ENCODE measurements at places on chromosomes 7 and 10.

DNA sequence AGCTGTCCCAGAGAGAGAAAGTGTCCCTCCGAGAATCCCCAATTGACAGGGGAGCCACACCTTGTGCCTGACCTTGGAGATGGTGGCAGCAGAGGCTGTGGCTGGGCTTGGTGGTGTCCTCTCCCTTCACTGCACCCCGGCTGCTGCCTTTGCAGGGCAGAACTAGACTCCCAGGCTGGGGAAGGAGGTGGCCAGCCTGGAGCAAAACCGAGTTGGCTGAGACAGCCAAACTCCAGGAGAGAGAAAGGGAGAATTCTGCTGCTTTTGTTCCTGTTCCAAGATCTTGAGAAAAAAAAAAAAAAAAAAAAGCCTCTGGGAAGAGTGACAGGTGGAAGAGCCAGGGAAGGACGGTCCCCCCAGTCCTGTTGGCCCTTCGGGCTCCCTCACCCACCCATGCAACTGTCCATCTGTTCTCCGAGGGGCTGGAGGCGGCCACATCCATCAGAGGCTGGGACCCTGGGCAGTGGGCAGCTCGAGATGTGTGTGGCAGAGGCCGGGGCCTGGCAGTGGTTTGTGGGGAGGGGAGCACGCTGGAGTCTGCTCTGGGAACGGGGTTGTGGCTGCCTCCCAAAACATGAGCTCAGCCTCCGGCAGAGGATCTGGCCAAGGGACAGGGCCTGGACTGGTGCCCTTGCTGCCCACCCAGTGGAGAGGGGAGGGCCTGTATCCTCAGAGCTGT is 35.5 kb downstream of the CLIP2 start:
- no peak for DNase-seq

DNA sequence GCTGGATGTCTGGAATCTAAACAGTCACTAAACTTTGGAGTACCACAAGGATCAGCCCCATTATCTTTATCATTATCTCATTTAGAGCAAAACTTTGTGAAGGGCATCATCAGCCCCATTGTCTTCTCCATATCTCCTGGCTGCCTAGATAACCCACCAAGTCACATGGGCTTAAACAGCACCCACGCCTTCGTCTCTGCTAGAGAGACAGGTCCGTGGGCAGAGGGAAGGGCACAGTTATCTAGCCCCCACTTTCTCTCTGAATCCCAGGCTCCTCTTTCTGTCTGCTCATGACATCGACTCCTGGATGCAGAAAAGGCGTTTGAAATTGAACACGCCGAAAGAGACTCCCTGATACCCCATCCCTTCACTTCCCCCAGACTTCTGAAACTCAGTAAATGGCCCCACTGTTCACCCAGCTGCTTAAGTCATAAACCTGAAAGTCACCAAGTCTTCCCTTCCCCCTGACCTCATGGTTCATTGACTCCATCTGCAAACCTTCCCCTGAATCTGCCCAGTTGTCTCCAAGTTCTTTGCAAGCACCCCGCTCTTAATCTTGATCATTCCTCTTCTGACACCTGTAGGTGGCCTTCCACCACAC is 20.9 kb upstream of the PARD3 start:
- no peak for DNase-seq

GRCh38 chr10:29424017-29424416 is 135.1 kb downstream of the LYZL1 start:
- DNase-seq, result no peak

- no peak for DNase-seq
Observed at GRCh38 chr10:6195376-6195775, 7.4 kb upstream of the PFKFB3 start.

- no peak for DNase-seq
Observed at GRCh38 chr10:968546-969199, 19.6 kb upstream of the GTPBP4 start.

- DNase-seq, result no peak
Observed at GRCh38 chr10:122115874-122116273, 126.9 kb downstream of the TACC2 start.

DNA sequence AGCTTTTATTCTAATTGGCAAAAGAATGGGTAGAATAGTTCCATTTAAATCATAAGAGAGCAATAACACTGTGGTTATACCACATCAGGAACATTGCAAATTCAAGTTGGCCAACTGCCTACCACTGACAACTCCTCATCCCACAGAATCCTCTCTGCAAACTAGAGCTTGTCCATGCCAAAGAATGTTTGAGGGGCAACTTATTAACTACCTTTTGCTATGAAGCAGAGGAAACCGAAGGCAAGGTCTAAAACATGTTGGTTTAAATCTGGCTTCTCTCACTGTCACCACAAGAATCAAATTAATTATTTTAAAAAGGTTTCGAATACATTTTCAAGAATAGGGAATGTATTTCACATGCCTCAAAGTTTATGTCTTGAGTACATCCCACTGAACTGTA is 36.0 kb downstream of the RHOBTB1 start:
- DNase-seq, result no peak

DNA sequence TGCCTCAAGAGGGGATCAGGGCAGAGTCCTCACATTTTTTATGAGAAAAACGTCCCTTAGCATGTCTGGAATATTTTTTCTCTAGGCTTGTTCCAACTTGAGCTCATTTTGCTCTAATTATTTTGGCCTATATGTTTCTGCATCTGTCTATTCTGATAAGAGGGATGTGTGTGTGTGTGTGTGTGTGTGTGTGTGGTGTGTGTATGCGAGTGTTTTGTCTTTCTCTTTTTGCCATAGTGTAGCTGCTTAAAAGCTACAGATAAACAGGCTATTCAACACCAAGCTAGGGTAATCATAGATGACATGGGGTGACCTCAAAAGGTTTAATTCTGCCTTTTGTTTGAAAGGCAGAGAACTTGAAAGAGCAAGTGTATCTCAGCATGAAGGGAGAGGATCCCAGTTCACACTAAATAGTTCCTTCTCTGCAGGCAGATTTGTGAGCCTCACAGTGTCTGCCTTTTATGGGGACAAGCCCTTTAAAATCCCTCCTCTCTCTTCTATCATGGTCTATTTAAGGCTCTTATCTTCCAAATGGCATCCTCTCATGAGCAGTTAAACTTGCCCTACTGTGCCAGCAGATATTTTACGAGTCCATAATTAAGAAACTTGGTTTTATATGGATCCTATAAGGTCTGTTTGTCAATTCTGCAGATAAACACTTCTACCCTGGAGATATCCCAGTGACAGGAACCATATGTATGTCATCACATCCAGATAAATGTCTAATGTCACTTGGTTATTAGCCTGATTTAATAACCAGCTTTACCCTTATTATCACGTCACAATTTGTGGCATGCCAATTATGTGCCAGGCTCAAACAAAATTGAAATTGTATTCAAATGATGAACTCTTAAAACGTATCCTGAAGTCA is 202.9 kb upstream of the MTPN start:
- DNase-seq, result no peak

DNA sequence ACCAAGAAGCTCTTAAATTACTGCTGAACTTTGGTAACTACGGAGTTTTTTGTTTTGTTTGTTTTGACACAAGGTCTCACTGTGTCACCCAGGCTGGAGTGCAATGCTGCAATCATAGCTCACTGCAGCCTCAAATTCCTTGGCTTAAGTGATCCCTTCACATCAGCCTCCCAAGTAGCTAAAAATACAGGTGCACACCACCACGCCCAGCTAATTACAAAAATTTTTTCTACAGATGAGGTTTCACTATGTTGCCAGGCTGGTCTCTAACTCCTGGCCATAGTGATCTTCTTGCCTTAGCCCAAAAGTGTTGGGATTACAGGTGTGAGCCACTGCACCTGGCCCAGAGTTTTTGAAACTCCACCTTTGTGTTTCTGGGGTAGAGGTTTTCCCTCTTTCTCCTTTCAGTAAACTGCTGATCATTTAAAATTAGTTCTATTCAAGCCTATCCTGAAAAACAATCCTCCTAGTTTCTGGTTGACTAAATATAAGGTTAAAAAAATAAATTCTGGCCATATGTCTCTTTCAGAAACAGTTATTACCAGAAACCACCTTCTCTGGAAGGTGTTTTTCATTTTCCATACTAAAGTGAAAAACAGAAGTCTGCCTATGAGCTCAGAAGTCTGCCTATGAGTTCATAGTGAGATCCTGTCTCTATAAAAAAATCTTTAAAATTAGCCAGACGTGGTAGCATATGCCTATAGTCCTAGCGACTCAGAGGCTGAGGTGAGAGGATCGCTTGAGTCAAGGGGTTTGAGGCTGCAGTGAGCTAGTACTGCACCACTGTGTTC is 63.9 kb downstream of the VOPP1 start:
- DNase-seq, result peak; percentile 58

DNA sequence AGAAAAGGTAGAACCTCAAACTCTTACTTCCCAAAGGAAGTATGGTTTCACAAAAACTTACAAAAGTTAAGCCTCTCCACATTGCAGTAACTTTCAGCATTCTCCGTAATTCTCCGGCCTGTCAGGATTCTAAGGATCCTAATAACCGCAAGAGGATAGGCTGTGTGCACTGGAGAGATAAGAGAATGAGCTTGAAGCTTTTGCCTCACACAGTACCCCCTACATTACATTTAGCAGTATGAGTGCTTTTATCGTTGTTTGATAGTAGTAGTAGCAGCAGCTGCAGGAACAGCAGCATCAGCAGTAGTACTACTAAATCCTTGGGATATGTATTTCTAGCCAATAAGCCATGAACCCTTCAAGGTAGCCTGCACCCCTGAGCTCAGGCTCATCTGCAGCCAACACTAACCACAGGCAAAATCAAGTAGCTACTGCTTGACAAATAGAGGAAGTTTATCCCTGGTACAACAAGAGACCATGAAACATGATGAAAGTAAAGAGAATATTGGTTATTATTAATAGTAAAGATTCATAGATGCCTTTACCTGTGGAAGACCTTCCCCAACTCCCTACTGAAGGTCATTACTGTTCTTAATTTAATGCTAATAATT is 222.6 kb upstream of the CNTNAP2 start:
- DNase-seq, result no peak

DNA sequence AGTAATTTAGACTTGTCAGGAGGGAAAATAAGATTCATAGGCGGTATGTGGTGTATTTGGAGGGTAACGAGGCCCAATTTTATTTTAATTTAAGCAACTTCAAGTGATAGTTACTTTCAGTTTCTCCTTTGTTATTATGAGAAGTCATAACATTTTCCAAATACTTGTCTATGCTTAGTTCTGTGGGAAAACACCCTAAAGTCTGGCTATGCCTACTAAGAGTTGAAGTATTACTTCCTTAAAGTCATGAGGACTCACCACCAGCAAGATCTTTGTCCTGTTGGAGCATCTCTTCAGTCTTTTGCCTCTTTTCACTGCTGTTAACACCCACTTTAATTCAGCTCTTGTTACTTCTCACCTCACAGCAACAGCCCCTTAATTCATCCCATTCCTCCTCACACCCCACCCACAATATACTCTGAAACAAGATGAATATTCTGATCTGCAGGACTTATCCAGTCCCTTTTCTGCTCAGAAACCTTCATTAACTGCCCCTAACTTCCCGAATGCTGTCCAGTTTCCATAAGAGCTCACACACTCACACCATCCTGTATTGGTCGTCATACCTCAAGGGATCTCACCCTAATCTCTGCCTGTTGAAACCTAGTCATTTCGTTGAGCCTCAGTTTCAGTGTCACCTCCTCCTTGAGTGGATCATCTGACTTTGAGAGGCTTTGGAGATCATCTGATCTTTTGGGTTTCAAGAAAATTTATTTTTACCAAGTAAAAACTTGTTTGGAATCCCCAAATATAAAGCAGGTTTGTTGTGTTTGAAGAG is 61.3 kb downstream of the DNAH11 start:
- no peak for DNase-seq

DNA sequence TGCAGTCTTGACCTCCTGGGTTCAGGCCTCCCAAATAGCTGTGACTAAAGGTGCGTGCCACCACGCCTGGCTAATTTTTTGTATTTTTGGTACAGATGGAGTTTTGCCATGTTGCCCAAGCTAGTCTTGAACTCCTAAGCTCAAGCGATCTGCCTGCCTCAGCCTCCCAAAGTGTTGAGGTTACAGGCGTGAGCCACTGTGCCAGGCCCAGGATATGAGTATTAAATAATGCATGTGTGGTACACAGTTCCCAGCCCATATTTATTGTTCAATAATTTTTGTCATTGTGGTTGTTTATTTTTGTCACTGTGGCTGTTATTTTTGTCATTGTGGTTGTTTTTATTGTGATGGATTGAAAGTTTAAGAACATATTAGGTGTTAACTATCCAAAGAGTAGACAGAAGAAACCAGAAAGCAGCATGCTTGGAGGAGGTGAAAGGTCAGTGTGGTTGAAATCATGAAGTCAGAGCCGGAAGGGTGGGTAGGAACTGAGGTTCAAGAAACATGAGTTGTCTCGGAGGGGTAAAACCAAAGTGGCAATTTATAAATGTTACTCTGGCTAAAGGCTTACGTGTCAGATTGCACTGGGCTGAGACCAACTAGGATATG is 45.0 kb downstream of the MRC1 start:
- DNase-seq, result no peak

DNA sequence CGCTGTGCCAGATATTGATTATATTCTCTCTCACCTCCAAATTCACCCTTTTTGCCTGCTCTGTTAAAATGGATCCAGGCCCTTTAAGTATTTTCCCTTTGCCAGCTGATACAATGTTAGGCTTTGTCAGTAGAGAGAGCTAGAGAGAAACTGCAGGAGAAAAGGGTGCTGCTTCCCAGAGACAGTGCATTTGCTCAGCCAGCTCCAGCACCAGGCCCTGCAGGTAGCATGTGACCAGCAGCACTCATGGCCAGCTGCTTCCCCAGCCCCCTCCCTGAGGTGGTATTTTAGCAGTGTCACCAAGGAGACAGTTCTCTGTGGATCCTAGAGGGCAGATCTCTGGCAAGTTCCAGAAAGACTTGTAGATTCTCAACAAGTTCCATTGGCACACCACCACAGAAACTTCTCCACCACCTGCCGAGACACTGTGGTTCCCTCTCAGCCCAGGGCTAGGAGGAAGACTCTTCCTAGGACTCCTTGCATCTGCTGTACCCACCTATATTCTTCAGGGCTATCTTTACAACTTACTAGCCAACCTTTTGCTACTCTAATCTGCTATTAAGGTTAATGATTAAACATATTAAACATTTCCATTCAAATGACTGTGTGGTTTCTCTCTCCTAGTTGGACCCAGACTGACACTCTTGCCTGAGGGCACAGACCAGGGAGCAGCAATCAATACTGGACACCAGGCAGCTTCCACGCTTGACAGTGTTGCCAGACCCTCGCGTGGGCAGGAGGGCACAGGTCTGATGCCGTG is 35.6 kb upstream of the ADAM12 start:
- no peak for DNase-seq

DNA sequence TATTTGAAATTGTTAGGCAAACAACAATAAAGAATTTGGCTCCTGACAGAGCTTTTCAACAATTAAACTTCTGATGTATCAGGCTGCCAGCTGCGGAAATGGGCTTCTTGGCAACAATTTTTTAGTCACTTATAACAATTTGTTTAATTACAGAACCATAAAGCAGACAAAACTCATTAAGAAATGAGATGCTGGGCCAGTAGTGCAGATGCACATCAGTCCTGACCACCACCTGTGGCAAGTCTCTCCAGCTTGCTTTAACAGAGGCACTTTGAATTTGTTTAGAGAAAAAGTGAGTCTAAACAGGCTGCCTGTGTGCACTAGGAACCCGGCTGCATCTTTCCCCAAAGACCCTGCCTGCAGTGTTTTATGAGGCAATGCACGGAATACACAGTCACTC is 1124.4 kb downstream of the NXPH1 start:
- DNase-seq, result no peak

GRCh38 chr7:29989257-29989995 is at the start of gene SCRN1:
TSS of gene SCRN1 (minus strand) at chr7:29989801. CDS start at chr7:29969067, 20,734 bp downstream.
- DNase-seq, result no peak

Measured in activated CD4-positive, alpha-beta T cell treated with anti-CD3 and anti-CD28 coated beads, Interleukin-2, amount 50 U/mL, for 16 hours (primary cell).